Smooth muscle cell of the coronary artery (primary cell): ENCODE measurements at places on chromosomes 1 and 21. TPM values are rescaled to one million over a fixed set of nuclear protein-coding genes. Genes with fewer than 3 reads are reported as not detected.

The GJA4 gene
- total RNA-seq = 0.12 and 40.6 TPM in 2 replicates

The TTC34 gene
- 0.08 and 0.12 TPM in 2 replicates for total RNA-seq

The GSTM1 gene
- total RNA-seq = 6.1 and 8.8 TPM in 2 replicates

The VHLL gene
- total RNA-seq = 0.23 TPM in 2 replicates

The KRTAP19-1 gene
- total RNA-seq = not detected in 2 replicates

The FCRL1 gene
- total RNA-seq = 0.35 TPM in 1 of 2 replicates, not detected in the other

The SYPL2 gene
- 1.8 TPM in 1 of 2 replicates, not detected in the other for total RNA-seq

The EDARADD gene
- total RNA-seq = not detected in 2 replicates
